Epithelial cell of proximal tubule (primary cell): ENCODE measurements at places on chromosomes 4 and X.

DNA sequence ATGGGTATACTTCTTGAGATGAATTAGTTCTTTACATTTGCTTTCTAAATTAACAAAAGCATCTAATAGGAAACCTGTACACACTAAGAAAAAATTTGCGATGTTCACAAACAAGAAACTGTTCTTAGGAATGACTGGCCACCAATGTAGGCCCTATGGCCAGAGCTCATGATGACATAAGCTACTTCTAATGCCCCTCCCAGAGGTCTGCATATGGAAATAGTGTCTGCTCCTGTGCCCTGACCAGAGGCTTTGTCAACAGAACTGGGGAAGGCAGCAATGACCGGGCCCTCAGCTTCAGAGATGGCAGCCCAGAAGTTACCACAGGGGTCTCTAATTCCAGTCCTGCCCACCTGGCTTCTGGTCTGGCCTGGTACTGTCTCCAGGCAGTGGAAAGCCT is 15.0 kb upstream of the BCLAF3 start:
- DNase-seq, result no peak

DNA sequence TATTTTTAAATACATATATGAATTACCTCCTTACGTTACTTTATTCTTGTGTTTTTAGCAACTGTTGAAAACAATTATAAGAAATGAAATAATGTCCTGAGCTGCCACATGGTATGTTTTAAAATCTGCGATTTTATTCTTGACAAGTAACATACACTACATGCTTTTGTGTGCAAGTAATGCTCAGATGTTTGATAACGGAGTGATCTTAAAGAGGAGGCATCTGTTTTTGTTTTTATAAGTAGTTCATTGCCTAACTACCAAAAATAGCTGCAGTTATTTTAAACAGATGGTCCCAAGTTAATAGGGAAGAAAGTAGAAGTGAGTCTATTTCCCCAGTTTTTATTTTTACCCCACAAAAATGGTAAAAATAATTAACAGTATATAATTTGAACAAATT is 55.2 kb downstream of the GAB1 start:
- no peak for DNase-seq

GRCh38 chr4:15469402-15470127 is at the start of gene CC2D2A:
CC2D2A (plus strand) TSS chr4:15469882; CDS start chr4:15475933, 6,051 bp downstream.
- DNase-seq, result no peak

- DNase-seq, result no peak
Observed at GRCh38 chr4:58303456-58303855, 1193.3 kb upstream of the IGFBP7 start.

DNA sequence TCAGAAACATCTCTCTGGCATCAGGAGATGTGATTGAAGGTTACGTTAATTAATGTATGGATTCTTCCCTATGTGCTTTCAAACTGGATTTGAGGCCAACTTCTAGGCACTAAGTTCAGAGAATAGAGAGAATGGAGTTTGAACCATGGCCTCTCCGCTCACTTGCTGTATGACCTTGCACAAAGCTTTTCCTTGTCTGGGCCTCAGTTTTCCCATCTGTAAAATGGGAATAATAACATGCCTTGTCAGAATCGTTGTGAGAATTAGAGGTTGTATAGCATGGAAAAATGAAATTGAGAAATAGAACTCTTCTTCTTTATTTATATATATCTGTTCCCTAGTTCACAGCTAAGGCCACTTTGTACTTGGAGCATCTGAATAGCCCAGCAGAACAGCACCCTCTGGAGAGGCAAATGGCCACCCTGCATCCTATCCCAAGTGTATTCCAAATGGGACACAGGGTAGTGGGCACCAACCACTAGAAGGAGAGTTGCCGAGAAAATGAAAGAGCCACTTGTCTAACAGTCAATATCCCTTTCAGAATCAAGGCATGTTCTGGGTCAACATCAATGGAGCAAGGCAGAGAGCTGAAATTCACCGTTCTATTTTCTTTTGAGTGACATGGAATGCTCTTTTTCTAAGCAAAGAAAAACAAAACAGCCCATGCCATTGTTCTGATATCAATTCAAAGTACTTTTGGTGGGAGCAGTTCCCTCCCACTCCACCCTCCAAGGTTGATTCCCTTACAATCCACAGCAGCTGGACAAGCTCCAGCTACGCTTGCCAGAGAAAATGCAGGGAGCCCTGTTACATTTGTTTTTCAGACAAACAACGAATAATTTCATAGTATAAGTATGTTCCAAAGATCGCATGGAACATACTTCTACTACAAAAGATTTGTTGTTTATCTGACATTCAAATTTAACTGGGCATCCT is 23.3 kb upstream of the MTM1 start:
- no peak for DNase-seq

DNA sequence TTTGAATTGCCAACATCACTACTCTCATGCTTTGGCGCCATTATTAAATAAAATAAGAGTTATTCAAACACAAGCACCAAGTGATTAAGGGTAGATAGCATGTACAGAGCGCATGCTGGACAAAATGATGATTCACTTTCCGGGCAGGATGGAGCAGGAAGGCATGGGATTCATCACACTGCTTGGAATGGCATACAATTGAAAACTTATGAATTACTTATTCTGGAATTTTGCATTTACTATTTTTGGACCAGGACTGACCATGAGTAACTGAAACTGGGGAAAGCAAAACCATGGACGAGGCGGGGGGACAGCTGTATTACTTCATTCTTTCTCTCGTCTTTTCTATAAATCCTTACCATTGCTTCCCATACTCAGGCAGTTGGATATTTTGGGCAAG is 28.5 kb upstream of the FGF5 start:
- no peak for DNase-seq

DNA sequence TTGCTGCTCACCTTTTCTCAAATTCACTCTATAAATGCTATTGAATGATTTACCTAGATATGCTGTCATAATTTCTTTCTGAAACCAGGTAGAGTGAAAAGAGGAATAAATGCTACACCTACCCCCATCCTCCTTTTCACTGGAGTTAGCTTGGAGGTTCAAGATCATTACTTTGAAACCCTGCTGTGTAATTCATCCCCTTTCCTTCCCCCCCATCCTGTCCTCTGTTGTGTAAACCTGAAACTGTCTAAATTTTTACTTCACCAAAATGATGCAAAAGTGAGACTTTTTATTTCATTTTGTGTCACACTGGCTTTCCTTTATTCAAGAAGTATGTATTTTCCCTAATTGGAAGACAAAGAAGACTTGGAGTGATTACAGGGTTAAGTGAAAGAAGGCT is 5.4 kb downstream of the ZCCHC18 start:
- DNase-seq, result no peak

DNA sequence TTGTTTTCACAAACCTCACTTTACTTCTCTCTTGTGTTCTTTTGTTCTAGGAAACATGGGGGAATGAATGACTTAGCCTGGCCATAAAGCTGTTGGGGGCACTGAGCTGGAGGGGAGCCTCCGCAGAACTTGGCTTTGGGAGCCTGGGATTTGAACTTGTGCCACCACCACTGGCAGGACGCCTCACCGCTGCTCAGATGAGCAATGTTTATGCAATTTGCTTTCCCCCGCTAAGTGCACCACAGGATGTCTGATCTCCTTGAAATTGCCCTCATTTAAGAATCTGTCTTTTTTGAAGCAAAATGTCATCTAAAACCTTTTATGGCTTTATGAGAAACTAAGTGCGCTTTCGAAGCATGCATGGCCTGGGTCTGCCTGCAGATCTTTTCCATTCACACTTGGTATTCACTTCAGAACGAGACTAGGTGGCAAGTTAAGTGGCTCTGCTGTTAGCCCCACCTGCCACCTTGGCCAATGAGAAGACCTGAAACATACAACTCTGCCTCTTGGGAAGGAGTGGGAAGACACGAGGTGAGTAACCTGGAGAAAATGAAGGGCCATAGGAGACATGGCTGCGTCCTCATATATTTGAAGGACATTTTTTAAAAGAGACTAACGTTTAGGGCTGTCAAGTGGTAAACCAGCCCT is 119.3 kb downstream of the LDB2 start:
- DNase-seq, result no peak
